ENCODE measurements at places on chromosomes 11 and 22.

- DNase-seq = no peak
These were observed 70.2 kb upstream of the EED start for GRCh38 chr11:86174101-86175046.

DNA sequence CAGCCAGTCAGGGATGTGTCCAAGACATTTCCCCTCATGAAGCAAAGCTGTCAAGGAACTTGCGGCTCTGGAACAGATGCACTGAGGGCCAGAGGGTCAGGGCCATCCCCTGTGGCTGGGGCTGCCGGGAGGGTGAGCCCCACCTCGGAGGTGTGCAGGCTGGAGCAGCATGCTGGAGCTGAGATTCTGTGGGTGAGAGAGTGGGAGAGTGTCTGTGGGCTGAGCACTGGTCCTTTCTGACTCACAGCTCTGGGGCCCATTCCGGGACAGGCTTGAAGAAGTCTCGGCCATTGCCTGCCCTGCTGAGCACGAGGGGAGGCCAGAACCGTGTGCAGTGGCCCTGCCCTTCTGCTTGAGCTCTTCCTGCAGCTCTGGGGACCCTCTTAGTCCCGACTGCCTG lies 2.1 kb downstream of the OMP start:
- DNase-seq = no peak

DNA sequence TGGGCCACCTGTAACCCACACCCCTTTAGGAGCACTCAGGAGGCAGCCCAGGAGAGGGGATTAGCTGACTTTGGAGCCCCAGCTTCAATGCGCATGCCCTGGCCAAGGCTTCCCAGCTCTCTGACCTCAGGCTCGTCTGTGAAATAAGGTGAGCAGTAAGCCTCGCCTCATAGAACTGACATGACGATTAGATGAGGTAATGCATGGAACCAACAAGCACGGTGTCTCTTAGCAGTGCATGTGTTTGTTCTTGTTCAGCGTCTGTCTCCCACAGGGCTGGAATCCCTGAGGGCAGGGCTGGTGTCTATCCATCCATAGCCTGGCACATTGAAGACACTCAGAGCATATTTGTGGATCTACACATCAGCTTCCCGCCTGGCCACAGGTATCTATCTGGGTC lies 415.4 kb downstream of the MN1 start:
- no peak for DNase-seq

- no peak for DNase-seq
These were observed 150.7 kb downstream of the ADAMTS15 start for GRCh38 chr11:130599073-130599654.

- no peak for DNase-seq
These were observed 62.9 kb upstream of the CLDN5 start for GRCh38 chr22:19586922-19587684.

DNA sequence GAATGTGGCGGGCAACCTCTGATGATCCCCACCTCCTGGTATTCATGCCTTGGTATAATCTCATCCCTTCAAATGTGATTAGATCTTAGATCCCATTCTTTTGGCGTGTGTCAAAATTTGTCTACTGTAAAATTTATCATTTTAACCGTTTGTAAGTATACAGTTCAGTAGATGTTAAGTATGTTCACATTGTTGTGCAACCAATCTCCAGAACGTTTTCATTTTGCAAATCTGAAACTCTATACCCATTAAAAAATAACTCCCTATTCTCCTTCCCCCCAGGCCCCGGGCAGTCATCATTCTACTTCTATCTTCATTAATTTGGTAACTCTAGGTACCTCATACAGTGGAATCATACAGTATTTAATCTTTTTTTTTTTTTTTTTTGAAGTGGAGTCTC lies 159.0 kb downstream of the LDLRAD3 start:
- no peak for DNase-seq

- DNase-seq = no peak
These were observed 247.8 kb upstream of the ZC3H12C start for GRCh38 chr11:109845437-109845836.

DNA sequence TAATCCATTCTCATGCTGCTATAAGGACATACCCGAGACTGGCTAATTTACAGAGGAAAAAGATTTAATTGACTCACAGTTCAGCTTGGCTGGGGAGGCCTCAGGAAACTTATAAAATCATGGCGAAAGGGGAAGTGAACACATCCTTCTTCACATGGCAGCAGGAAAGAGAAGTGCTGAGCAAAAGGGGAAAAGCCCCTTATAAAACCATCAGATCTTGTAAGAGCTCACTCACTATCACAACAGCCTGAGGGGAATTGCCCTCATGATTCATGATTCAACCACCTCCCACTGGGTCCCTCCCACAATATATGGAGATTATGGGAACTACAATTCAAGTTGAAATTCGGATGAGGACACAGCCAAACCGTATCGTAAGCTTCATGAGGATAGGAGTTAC lies 3.8 kb upstream of the CYB5R2 start:
- DNase-seq = no peak

DNA sequence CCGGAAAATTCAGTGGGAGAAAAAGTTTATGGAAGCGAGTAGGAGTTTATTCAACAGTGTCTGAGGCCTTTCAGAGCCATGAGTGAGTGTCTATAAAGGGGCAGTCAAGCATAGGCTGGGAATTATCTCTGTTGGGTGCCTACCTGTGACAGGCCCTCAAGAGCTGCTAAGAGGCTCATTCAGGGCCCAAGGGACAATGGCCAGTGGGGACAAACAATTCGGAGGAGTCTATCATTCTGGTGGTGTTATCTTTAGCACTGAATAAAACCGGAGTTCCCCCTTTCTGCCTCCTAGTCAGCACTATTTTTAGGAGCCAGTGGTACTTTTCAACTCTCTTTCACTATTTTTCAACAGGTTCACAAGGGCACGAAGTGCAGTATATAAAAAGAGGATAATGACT lies 89.5 kb upstream of the HTATIP2 start:
- no peak for DNase-seq

- no peak for DNase-seq
These were observed 10.2 kb upstream of the LDHA start for GRCh38 chr11:18384157-18384641.

DNA sequence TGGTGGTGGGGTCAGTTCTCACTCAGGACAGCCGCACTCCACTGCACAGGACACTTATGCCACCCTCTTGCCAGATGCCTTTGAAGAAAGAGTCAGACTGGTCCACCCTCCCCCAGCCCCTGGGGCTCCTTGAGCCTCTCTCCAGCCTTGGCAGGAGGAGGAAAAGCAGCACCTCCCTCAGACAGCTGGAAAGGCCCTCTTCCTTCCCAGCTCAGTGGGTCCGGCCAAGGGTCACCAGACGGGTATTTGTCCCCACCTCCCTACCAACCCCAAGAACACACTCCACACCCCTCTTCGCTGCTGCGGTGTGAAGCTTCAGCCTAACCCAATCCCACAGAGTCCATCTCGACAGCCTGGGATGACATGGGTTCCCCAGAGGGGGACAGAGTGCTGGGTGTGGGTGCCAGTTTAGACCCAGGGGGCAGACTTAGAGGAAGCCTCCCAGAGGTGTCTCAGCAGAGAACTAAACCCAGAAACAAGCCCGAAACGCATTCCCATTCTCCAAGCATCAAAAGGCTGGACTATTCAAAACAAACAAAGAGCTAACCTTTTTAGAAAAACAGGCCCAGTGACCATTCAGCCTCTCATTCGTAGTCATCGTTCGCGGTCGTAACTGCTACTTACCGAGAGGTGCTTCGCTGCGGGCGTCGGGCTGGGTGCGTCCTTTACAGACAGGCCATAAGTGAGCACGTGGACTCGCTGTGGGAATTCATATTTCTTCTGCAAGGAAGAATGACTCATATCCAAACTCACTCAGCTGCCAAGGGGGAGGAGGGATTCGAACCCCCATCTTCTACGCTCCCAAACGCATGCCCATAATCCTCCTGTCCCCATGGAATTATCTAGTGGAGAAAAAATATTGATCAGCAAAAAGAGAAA lies 57.5 kb upstream of the ANO1 start:
- no peak for DNase-seq

GRCh38 chr11:94814272-94814976 lies 46.3 kb downstream of the AMOTL1 start:
- DNase-seq = no peak

- DNase-seq = no peak
These were observed 63.4 kb downstream of the BMAL1 start for GRCh38 chr11:13341026-13341425.

- DNase-seq = no peak
These were observed 10.4 kb upstream of the AGBL2 start for GRCh38 chr11:47725442-47726117.

DNA sequence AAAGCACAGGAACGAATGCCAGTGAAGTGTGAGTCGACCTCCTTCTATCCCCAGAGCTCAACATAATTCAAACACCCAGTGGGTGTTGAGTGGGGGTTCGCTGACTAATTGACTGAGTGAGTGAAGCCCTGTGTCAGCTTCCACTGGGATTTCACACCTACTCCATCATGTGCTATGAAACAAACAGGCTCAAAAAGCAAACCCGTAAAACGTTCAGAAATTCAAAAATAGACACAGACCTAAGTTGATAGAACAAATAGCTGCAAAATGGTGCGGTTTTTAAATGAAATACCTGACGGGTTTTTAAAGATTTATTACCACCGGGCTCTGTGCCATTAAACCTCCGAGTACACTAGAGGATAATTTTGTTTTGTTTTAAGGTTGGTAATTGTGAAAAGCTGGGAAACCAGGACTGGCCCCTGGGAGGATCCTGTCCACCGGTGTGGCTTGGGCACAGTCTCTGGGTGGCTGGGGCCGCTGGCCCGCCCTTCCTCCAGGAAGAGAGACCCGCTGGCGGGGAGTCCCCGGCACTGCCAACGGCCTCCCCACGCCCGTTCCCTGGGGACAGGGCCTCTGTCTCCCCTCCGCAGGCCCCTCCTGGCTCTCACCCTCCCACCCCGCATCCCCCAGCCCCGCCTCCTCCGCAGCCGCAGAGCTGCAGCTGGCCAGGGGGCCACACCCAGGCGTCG lies 13.6 kb downstream of the KCNJ5 start:
- no peak for DNase-seq

- DNase-seq = no peak
These were observed 87.3 kb downstream of the NAT10 start for GRCh38 chr11:34192481-34193401.

GRCh38 chr11:79047321-79047720 lies 393.5 kb downstream of the TENM4 start:
- no peak for DNase-seq

DNA sequence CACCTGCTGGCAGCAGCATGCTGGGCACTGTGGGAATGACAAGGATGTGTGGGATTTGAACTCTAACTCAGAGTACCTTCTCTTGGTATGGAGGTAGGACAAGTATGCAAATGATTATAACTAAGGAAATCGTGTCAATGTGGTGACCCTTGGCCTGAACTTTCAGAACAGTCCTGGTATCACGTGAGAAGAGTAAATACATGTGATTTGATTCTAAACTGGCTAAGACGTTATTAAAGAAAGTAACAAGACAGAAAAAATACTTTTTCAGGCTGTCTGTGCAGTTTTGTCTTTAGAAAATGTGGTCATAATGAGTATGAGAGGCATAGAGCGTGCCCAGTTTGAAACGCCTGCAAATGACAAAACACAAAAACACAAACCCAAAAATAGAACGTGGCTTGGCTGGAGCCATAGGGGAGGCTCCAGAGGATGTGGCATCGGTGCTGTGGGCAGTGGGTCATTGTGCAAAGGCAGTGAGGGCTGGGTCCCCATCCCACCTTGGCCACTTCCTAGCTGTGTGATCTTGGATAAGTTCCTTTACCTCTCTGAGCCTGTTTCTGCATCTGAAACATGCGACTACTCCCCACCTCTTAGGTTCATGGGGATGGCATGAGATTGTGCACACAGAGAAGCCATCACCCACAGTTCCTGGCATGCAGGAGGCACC lies 18.4 kb upstream of the IL2RB start:
- no peak for DNase-seq

DNA sequence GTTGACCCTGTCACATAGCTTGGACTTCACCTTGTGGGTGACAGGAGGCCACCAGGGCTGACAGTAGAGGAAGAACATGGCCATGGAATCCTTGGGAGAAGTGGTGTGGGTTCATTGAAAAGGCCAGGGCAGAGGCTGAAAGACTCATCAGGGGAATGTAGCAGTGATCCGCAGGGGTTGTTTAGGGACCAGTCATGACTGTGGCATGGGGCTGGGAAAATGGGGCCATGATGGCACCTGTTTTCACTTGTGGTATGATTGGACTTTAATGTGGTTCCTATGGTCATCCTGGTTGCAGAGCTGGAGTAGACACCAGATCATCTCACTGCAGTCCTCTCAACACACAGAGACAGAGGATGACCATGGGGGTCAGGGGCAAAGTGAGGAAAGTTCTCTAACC lies 66.7 kb upstream of the MYEOV start:
- no peak for DNase-seq

GRCh38 chr11:71112454-71112853 lies 139.9 kb downstream of the SHANK2 start:
- DNase-seq = no peak

GRCh38 chr11:116373104-116373944 lies 399.5 kb downstream of the BUD13 start:
- DNase-seq = no peak

GRCh38 chr11:78032090-78032489 lies 9.0 kb upstream of the KCTD14 start:
- DNase-seq = no peak

- no peak for DNase-seq
These were observed 1.8 kb upstream of the LRRC75B start for GRCh38 chr22:24594569-24595120.

- no peak for DNase-seq
These were observed 8.3 kb downstream of the NDUFV1 start for GRCh38 chr11:67614730-67615714.

DNA sequence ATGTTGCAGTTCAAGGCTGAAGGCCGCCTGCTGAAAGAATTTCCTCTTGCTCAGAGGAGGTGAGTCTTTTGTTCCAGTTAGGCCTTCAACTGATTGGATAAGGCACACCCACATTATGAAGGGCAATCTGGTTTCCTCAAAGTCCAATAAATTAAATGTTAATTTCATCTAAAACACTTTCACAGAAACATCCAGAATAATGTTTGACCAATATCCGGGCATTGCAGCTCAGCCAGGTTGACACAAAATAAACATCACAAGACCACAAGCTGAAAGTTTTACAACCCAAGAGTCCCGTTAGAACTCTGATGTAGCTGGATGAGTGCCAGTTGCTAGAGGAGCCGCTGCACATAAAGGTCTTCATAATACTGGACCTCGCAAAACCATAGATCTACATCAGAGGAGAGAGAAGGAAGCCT lies 64.9 kb upstream of the EED start:
- no peak for DNase-seq

DNA sequence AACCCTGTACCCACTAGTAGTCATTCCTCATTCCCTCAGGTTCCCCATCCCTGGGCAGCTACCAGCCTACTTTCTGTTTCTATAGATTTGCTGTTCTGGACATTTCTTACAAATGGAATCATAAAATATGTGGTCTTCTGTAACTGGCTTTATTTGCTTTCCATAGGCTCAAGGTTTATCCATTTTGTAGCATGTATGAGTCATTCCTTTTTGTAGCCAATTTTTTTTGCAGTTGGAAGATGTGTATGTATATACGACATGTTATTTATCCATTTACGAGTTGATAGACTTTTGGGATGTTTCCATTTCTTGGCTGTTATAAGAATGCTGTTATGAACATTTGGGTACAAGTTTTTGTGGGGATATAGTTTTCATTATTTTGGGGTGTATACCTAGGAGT lies 130.6 kb downstream of the WNT11 start:
- DNase-seq = no peak

All from stimulated activated CD8-positive, alpha-beta memory T cell treated with anti-CD3 and anti-CD28 coated beads, Interleukin-4, amount 100 ng/mL, for 1 hour (primary cell).